Nephron progenitor cell (in vitro differentiated cells): ENCODE measurements at places on chromosomes 1 and 21.

- peak; percentile 87 for DNase-seq
Measured at GRCh38 chr1:37410815-37411214, 63.6 kb upstream of the ZC3H12A start.

GRCh38 chr1:247013391-247013790 is 5.5 kb upstream of the ZNF695 start:
- DNase-seq, result no peak

DNA sequence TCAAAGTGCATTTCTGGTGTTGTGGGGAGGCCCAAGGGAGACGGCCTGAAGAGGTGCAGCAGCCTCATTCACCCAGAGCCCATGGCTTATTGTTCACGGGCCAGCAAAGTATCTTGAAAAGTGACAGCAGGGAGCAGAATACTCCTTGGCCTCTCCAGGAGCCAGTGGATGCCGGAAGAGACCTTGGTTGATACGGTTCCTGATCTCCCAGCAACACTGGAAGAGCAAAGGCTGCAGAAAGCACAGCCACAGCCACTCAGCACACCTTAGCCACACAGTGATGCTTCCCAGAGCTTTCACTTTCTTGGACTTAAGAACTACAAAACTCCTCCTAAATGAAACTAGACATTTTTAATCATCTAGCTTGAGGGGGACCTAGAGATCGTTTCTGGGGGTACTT is 64.3 kb upstream of the TENT5C start:
- DNase-seq, result no peak

- no peak for DNase-seq
Measured at GRCh38 chr1:234208791-234209190, 164.5 kb upstream of the COA6 start.

DNA sequence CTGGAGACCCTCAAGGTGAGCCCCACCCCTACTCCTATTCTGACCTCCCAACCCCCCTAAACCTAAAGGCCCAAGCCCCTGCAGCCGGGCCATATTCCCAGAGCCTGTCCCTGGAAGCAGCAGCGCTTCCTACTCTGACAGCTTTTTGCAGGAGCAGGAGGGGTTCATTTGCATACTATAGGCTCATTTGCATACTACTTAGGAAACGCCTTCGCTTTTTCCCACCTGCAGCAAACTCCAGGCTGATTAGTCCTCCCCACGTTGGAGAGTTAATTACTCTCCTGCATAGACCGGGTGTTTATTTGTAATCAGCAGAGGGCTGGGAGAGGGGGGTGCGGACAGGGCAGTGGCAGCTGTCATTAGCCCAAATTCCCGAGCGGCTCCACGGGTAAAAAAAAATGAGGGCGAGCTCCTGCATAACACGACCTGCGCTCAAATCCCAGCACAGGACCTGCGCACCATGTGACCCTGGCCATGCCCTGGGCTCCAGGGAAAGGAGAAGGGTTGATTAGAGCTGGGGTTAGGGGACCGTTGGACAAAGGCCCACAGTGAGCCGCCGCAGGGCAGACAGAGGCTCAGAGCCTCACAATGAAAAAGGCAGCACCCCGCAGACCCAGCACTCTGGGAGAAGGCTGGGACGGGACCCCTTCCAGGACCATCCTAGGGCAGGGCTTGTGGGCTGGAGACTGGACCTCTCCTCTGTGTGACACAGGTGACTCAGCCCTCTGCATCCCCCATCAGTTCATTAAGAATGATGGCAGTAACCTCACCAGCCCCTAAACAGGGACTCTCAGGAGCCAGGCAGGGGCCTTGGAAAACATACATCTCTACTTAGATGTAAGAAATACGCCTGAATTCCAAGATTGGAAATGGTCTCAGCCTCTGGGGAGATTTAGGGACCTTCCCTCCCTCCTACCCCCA is 9.9 kb upstream of the C1QA start:
- DNase-seq, result no peak

- no peak for DNase-seq
Measured at GRCh38 chr1:100506217-100506616, 31.7 kb upstream of the GPR88 start.

- no peak for DNase-seq
Measured at GRCh38 chr1:180586671-180587155, 27.9 kb downstream of the OVAAL start.

- DNase-seq, result no peak
Measured at GRCh38 chr1:183069562-183070216, 46.5 kb downstream of the LAMC1 start.

GRCh38 chr1:213163278-213163711 is 112.3 kb downstream of the RPS6KC1 start:
- no peak for DNase-seq

DNA sequence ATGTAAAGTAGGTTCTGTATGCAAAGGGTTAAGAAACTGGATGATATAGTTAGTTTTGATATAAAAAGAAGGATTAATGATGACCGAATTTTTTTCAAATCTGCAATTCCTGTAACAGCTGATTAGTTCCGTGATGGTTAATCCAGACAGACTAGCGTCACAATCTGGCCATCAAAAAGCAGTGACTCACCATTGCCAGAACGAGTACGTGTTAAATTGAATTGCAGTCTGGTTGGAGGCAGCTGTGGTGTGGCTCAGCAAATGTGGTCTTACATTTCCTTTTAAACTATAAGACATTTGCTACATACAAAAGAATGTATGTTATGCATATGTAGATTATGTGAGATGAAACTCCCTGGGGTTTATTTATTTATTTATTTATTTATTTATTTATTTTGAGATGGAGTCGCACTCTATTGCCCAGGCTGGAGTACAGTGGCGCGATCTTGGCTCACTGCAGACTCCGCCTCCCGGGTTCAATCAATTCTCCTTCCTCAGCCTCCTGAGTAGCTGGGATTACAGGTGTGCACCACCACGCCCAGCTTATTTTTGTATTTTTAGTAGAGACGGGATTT is 139.8 kb downstream of the RYR2 start:
- no peak for DNase-seq

GRCh38 chr1:95384567-95384966 is 150.6 kb downstream of the RWDD3 start:
- DNase-seq, result peak; percentile 91

DNA sequence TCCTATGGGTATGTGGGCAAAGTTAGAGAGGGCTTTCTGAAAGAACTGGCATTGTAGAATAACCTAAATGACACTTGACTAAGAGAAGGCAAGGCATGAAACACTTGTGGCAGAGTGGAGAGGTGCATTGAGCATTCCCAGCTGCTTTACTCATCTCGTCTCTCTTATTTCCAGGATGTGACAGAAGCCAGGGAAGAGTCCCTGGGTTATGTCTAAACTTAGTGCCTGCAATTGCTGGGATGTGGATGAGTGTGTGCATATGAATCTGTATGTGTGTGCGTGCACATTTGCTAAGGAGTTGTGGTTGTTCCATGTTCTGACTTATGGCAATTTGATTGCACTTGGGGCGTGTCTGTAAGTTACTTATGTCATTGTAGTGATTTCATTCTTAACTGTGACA is 1326.5 kb upstream of the B3GALT2 start:
- DNase-seq, result no peak

DNA sequence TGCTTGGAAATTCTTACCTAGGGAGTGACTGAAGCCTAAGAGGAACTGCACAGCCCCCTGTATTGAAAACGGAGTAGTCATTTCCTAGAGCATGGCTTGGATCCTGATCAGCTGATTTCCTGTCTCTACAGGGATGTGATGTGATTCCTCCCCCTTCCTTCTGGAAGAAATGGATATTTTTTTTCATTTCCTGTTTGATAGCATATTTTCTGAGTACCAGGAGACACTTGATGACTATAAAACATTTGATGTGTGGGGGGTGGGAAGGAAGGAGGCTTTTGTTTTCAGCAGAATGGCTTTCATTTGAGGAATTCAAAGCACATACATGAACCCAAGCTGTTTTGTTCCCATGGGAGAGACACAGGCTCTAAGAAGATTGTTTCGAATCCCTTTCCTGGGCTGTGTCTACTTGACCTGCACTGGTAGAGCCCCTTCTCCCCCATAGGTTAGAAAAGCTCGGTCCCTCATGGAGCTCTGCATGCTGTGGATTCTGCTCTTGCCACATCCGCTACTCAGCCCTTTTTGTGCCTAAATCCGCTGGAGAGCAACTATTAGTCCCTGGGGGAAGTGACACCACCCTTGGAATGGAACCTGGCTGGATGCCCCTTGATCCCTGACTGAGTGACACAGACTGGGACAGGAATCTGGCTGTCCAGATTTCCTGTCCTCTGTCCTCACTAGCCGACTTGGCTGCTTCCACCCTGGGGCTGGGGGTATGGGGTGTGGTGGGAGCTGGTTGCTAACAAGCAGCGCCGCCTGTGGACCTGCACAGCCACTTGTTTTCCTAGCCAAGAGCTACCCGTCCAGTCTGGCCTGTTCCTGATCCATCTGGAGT is 71.8 kb upstream of the MACF1 start:
- DNase-seq, result peak; percentile 51

DNA sequence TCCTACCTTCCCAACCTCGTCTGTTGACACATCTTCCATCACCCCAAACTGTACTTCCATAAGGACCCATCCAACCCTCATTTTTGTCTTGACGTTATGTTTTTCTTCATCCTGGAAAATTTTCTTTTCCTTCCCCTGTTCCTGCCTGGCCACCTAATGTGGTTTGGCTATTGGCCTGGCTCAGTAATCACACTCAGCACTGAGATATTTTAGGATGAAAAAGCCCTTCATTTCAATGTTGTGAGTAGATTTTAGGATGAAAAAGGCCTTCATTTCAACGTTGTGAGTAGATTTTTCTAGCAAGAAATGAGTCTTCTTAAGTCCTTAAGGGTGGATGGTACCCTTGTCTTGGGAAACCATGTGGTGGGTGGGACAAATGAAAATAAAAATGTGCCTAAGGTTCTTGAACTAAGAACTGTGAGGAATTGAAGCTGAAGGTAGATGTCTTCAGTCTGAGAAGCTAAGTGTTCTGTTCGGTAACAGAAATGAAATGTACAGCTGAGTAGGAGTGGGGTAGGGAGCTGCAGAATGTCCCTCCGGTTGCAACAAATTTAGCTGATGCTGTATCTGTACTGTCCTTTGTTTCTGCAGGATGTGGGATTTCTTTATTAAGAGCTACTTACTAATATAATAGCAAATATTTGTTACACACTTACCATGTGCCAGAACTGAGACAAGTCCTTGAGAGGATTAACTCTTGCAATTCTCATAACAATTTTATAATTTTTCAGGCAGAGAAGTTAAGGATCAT is 36.1 kb downstream of the DNTTIP2 start:
- DNase-seq, result no peak

DNA sequence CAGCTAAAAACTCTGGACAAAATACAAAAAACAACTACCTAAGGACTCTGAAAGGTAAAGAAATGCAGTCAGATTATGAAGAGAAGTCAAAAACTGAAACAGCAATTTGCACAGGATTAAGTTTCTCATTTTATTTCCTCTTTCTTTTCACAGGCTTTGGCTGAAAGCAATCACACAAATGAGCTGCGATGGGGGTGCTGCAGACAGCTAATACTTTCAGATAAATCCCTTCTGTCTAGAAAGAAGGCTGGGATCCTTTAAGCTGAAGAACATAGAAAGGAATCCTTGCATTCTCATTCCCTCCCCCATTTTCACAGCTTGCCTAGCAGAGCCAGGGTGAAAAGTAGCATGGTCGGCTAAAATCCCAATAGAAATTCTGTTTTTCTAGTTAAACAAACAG is 32.0 kb upstream of the PRDX6 start:
- no peak for DNase-seq

DNA sequence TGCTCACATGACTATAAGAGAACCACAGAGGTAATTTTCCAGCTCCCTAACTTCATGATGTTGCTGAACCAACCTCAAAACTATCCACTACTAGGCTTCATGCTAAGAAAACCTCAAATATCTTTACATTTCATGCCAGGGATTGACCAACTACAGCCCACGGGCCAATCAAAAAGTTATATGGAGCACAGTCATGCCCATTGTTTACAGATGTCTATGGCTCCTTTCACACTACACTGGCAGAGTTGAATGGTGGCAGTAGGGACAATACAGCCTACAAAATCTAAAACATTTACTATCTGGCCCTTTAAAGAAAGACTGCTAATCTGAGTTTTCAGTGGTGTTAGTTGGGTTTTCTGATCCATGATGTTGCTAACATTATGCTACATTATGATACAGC is 154.8 kb downstream of the TM2D1 start:
- DNase-seq, result no peak

GRCh38 chr1:40371707-40372258 is 1.7 kb upstream of the SMAP2 start:
- no peak for DNase-seq

GRCh38 chr1:2098839-2099785 is 48.9 kb downstream of the PRKCZ start:
- DNase-seq, result no peak

GRCh38 chr1:234246638-234247116 is 126.6 kb upstream of the COA6 start:
- DNase-seq, result no peak

GRCh38 chr1:53089478-53090226 is 27.6 kb downstream of the PODN start:
- DNase-seq, result no peak

DNA sequence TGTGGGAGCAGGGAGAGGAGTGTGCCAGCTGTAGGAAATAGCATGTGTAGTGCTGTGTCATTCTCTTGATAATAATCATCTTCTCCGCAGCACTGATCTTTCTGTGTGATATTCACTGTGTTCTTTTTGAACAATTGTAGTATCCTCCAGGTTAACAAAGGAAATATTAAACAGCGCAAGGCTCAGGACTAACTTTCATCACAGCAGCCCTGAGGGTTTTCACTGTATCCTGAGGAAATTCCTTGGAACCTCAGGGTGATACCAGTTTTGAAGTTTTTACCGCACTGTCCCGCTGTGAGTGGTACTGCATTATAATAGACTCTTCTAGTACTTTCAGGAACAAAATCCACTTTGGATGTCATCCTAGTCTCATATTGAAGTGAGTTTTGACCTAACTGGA is 228.4 kb upstream of the COA6 start:
- DNase-seq, result no peak

- no peak for DNase-seq
Measured at GRCh38 chr1:9340172-9340854, 47.6 kb downstream of the SPSB1 start.

DNA sequence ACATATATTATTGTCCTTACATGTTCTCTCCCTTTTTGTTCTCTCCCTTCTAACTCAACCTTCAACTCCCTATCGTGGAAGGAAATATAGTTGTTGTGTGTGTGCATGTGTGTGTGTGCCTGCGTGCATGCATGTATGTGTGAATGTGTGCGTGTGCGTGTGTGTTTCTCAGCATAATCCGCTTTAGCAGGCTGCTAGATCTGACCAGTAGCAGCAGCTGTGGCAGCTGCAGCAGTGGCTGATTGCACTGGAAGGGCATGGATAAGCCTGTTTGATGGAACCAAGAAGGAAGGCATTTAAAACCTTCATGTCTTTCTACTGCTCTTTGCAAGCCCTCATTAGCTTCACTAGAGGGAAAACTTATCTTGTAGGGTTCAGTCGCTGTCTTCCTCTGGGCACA is 65.6 kb upstream of the IRF2BP2 start:
- DNase-seq, result no peak

GRCh38 chr21:40923407-40923806 is 76.4 kb upstream of the DSCAM start:
- no peak for DNase-seq

DNA sequence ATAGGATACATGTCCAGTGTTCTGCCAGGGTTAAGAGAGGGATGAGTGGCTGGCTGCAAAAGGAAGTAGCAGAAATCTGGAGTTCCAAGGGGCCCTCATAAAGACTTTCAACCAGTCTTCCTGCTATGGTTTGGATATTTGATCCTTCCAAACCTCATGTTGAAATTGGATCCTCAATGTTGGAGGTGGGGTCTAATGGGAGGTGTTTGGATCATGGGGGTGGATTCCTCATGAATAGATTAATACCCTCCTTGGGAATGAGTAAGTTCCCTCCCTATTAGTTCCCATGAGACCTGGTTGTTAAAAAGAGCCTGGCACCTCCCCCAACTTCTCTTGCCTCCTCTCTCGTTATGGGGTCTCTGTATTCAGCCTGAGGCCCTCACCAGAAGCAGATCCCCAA is 10.1 kb upstream of the GNG12 start:
- no peak for DNase-seq
